Stimulated activated CD4-positive, alpha-beta T cell treated with anti-CD3 and anti-CD28 coated beads, TNF-alpha, amount 100 ng/mL, for 4 hours (primary cell): ENCODE measurements at places on chromosomes 5 and 9.

DNA sequence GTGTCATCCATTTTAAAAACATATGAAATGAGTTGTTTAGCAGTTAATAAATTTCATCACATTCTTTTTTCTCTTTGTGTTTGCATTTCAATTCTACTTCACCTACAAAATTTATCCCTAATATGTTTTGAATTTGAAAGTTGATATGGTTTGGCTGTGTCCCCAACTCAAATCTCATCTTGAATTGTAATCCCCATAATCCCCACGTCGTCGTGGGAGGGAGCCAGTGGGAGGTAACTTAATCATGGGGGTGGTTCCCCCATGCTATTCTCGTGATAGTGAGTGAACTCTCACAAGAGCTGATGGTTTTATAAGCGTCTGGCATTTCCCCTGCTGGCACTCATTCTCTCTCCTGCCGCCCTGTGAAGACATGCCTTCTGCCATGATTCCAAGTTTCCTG is 200.1 kb downstream of the EPB41L4A start:
- DNase-seq, result no peak

- no peak for DNase-seq
Observed at GRCh38 chr5:43036409-43036808, 3.7 kb downstream of the ANXA2R start.

- no peak for DNase-seq
Observed at GRCh38 chr5:155897761-155898160, 429.2 kb upstream of the SGCD start.

GRCh38 chr5:172956936-172957335 is 2.3 kb upstream of the RPL26L1 start:
- DNase-seq, result no peak

GRCh38 chr5:76714751-76715485 is 1.0 kb upstream of the F2R start:
- no peak for DNase-seq

GRCh38 chr9:2679011-2679410 is 38.3 kb upstream of the KCNV2 start:
- no peak for DNase-seq

DNA sequence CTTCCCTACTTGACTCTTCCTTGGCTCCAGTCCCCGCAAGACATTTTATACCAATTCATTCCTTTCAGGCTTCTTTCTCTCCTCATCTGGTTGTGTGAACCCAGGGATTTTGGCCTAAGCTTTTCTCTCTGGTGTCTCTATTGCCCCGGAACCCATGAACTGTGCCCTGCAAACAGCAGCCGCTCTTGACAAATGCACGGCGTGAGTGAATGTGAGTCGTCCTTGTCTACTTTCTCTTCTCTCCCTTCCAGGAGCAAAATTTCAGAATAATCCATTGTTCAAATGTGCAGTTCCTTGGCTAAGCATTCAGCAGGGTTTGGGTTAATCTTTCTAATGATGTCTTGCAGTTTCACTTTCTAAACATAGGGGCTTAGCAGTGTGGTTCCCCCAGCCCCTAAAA is 250.4 kb upstream of the IRX4 start:
- no peak for DNase-seq

- DNase-seq, result no peak
Observed at GRCh38 chr5:127550652-127551409, 33.4 kb downstream of the PRRC1 start.

DNA sequence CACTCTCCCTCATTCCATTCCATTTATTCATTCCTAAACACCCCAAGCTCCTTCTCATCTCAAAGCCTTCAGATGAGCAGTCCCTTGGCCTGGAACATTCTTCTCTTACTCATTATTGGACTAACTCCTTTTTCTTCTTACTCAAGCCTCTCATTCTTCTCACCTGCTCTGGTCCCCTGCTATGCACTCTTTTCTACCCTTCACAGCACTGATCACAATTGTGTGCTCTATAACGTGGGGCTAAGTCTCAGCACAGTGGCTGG is 212.4 kb downstream of the MAPKAP1 start:
- DNase-seq, result no peak

GRCh38 chr9:132348676-132349075 is 6.1 kb downstream of the SETX start:
- no peak for DNase-seq
